ENCODE measurements at places on chromosomes 5 and 9. TPM values are rescaled to one million over a fixed set of nuclear protein-coding genes. Genes with fewer than 3 reads are reported as not detected.

Gene ZDHHC11
- total RNA-seq, result 16.6 TPM

GRCh38 chr5:113404269-113404668, 30.5 kb downstream of the TSSK1B start:
- no peak for DNase-seq

GRCh38 chr5:35926389-35927051, 11.9 kb downstream of the CAPSL start:
- DNase-seq, result no peak

- DNase-seq, result peak; percentile 92
These were observed at the start of gene WWC1 for GRCh38 chr5:168291342-168291963. Gene WWC1 (plus strand): TSS chr5:168291645. CDS start chr5:168292153, 508 bp downstream.

GRCh38 chr5:1064383-1065142, 47.3 kb downstream of the SLC12A7 start:
- DNase-seq, result no peak

DNA sequence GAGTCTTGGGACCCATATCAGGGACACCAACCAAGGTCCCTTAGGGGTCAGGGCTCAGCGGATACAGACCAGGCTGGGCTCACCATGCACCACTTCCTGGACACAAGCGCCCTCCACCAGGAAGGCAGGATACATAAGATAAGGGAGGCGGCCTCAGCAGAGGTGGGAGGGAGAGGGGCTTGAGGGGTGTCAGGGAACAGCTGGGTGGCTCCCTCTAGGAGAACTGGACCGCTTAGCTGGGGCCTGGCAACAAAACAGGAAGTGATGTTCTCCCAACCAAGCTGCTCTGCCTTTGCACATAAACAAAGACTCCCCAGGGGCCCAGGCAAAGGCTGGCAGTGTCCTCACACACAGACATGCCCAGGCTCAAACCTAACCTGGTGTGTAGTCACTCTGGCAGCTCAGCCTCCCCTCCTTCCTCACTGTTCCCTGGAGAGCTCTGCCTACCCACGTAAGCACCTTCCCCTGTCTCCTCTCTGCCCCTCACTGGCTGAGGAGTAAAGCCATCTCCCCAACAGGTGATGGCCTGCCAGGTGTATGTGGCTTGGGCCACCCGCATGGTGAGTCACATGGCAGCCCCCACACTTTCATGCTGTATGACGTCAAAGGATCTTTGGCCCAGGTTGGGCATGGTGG, 5.8 kb upstream of the BICD2 start:
- no peak for DNase-seq

DNA sequence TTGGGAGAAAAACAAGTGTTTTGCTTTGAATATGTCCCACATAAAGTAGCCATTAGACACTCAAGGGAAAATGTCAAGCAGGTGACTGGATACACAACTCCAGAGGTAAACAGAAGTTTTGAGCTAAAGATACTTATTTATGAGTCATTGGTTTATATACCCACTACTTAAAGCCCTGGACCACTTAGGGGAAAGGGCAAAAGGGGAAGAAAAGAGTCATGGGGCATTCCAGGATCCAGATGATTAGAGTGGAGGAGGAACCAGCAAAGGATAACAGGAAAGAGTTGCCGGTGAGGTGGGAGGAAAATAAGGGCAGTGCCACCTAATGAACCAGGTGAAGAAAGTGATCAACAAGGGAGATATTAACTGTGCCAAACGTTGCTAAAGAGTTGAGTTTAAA, 254.2 kb upstream of the NR4A3 start:
- no peak for DNase-seq

- no peak for DNase-seq
These were observed 16.0 kb downstream of the DOCK2 start for GRCh38 chr5:169653091-169653490.

- no peak for DNase-seq
These were observed 79.0 kb upstream of the RNF38 start for GRCh38 chr9:36479101-36479500.

- DNase-seq, result no peak
These were observed 653 bp upstream of the HNRNPH1 start for GRCh38 chr5:179623906-179624741.

Measured in H1 (cell line).